Putamen (tissue), 1 donor: ENCODE measurements at places on chromosomes 1 and 21.

- no peak for DNase-seq
These were observed 15.4 kb downstream of the POLR3GL start for GRCh38 chr1:145979746-145980456.

DNA sequence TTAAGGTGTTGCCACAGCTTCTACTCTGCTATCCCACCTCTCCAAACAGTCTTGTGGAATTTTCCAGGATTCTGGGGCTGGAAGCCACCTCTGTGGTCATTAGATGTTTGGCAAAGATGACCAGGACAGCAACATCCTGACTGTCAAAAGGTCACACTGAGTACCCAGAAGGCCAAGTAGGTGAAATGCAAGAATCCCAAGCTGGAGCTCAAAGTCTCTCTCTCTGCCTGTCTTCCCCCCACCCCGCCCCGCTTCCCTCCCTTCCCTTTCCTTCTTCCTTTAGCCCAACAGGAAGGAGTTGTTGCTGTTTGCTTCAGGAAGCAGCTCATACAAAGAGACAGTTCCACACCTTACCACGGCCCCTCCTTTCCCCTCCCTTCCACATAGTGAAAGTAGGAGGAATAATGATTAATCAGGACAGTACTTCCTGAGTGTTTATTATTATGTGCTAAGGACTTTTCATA, 75.6 kb upstream of the SLC2A1 start:
- DNase-seq, result no peak

GRCh38 chr1:231028682-231029081, 11.4 kb downstream of the FAM89A start:
- DNase-seq, result no peak

- DNase-seq, result no peak
These were observed 2.6 kb downstream of the RIMS3 start for GRCh38 chr1:40662864-40663263.

DNA sequence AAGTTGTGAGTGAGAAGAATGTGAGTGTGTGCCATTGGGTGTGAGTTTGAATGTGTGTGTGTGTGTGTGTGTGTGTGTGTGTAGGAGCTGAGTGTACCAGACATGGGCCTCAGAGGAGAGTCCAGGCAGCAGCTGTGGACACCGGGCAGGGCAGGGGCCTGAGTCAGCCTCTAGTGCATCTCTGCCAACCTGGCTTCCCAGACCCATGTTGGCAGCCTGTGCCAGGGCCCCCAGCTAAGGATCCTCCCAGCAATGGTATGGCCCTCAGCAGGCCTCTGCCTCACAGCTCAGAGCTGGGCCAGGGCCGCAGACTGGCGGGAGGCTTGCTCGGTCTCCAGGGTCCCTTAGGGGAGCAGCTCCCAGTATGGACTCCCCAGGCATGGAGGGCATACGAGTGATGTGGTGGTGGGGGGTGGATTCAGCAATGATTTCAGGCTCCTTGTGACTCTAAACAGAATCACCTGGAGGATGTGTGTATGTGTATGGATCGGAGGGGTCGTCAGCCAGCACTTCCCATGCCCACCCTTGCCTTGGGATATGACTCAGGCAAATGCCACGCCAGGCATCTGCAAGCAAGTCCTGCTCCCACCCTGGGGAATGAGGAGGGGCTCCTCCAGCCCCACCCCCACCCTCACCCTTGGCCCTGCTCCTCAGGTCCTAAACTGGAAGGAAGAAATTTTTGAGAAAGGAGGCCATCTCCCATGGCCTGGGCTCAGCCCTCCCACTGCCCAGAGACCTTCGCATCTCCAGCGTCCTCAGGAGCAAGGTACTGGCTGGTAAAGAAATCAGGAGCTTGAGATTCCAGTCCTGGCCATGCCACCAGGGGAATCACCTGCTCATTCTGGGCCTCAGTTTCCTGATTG, 1.8 kb upstream of the FOXO6 start:
- DNase-seq, result no peak

DNA sequence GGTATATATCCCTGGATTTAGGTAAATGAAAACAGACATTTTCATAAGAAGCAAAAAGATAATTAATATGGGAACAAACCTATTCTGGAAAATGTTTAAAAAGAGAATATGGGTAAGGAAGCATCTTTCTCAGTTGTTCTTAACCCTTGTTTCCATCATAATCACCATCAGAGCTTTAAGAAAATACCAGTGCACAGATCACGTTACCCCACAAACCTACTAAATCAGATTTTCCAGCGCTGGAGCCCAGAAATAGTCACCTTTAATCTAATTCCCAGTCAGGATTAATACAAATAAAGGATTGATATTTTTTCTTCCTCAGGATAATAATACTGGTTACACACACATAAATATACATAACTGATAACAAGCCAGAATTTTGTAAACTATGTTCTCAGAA, 44.6 kb downstream of the PTPRC start:
- DNase-seq, result no peak

GRCh38 chr1:55060133-55060999, 21.0 kb downstream of the PCSK9 start:
- no peak for DNase-seq

- no peak for DNase-seq
These were observed 18.5 kb upstream of the GBP3 start for GRCh38 chr1:89041119-89041641.

GRCh38 chr1:6144175-6144574, 35.9 kb downstream of the CHD5 start:
- no peak for DNase-seq

GRCh38 chr1:18955441-18956192, 859 bp downstream of the IFFO2 start:
- DNase-seq, result no peak

DNA sequence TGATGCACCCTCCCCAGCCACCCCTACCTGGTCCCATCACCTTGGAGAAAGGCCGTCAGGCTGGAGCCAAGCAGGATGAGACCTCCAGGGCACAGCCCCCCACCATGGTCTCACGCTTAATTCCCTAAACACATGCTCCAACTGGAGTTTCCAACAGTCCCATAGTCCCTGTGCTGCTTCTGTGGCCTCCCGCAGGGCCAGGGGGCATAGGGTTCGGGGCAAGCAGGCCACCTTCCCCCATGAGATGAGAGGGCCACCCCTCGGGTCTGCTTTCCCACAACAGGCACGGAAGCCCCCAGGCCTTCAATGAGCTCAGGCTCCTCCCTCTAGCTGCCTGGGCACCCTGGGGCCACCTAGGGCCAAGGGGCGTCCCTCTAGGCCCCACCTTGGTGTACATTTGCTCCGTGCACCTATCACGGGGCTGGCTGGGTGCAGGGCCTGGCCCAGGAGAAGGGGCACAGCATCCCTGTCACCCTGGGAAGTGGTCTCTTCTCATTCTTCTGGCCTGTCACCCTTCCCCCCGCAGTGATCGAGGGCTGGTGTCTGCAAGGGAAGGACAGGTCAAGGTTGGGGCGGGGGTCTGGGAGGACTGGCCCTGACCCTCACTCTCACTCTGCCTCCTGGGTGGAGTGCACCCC, 42.4 kb downstream of the TRIM11 start:
- DNase-seq, result no peak

- no peak for DNase-seq
These were observed 139.1 kb upstream of the CHRM3 start for GRCh38 chr1:239247285-239247684.

- DNase-seq, result no peak
These were observed 86.6 kb downstream of the SLC25A24 start for GRCh38 chr1:108113496-108113895.

GRCh38 chr1:116578581-116578980, 7.8 kb upstream of the CD58 start:
- DNase-seq, result no peak

DNA sequence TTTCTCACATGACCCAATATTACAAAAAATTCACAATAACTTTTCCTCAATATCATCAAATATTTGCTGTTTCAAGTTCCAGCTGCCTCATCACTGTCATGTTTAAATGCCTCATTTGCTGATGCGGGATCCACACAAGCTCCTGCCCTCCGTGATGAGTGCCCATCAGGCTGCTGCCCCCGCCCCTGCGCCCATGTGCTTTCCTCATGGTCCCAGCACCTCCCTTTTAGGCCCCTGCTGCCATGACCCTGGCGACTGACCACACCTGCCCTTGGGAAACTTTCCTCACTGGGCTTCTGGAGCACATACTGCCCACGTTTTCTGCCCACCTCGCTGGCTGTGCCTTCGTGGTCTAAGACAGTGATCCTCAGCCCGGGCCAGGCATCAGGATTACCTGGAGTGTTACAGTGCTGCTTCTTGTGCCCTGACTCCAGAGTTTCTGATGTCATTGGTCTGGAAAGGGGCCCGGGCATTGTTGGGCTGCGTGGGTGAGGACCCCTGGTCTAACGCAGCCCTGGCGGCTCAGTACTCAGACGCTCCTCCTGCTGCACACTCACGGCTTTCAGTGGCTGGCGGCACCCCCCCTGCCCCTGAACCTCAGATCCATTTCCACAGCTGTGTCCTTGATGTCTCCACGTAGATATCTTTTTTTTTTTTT, 20.5 kb downstream of the PLEKHM2 start:
- no peak for DNase-seq

- DNase-seq, result no peak
These were observed 9.6 kb upstream of the BGLAP start for GRCh38 chr1:156232201-156232894.

DNA sequence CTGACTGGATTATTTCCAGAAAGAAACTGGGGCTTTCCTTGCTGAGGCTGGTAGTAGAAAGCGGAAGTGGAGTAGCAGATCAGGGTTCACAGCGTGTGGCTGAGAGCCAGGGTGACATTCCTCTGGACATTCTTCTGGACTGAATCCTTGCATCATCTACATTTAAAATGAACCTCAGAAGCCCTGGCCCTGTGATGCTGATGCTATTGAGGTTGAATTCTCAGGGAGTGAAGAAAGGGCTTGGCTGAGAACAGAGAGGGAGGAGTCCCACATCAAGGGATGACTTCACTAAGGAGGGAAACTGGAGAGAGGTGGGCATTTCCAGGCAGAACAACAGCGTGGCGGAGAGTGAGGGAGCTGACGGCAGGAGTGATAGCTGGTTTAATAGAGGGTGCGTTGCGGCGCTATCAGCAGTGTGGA, 102.3 kb upstream of the LMO4 start:
- DNase-seq, result no peak

- DNase-seq, result no peak
These were observed 3.4 kb downstream of the CLCA1 start for GRCh38 chr1:86472152-86472551.

DNA sequence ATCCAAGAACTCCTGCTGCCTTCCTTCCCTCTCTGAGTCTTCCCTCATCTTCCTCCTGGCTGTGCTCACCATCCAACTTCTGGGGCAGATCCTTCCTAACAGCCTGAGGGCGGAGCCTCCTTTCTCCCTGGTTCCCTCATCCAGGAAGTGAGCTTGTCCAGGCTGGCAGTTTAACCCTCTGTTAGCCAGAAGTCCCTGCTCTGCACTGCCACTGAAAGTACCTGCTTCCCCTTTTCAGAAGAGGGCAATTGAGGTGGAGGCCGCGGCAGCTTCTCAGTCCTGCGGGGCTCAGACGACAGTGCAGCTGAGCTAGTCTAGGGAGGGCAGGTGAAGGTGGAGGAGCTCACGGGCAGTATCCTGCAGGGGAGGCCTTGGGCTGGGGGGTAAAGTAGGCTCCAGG, 149.1 kb downstream of the FCRL5 start:
- DNase-seq, result no peak

DNA sequence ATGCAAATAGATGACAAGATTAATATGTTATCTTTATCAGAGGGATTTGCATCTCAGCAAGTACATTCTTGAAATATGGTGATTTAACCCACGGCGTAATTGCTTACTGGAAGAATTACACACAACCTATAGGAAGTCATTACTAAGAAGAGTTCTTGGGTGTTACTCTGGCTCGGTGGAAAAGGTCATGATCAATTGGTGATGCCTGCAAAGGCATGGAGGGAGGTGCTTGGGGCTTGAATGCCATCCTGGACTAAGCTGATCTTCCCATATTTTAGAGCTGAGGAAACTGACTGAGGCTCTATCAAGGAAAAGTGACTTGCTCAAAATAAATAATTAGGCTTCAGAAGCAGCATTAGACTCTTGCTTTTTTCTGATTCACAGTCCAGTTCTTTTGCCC, 137.5 kb upstream of the JUN start:
- DNase-seq, result no peak

DNA sequence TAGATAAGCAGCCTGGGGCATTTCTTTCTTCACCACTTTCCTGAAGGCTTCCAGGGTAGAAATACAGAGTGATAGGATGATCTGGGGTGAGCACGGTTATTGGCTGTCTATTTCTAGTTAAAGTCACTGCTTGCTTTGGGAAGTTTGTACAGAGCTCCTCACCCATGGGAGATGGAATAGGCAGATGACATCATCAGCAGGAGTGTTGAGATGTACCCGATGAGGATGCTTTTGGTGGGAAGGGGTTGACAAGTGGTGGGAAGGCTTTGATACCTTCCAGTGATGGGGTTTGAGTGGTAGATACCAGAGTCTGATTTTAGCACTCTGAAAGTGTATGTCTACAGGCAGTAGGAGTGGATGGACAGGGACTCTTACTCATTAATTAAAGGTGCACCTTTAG, 112.6 kb downstream of the BRINP2 start:
- DNase-seq, result no peak

DNA sequence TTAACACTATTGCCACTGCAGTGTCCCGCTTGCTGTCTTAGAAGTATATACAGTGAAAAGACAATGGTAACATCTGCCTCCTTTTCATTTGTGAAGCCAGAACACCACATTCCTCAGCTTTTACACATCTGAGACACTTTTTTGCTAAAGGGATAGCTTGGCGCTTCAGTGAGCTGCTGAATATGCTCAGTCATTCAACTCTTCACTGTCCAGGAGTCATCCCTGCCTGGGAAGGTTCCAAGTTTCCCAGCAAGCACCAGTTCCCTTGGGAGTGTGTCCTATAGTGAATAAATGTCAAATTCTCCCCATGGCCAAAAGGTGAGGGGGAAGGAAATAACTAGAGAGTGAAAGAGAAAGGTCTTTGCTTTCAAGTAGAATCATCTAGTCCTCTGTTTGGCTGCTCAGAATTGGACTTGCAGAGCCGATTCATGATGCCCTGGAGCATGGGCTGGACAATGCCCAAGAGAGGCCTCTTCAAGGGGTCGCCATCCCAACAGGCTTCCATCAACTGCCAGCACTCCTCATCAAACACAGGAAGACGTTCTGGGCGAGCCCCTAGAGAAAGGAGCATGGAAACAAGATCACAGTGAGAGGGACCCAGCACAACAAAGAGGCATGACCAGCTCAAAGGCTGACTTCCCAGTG, 25.5 kb upstream of the RBBP5 start:
- DNase-seq, result no peak

DNA sequence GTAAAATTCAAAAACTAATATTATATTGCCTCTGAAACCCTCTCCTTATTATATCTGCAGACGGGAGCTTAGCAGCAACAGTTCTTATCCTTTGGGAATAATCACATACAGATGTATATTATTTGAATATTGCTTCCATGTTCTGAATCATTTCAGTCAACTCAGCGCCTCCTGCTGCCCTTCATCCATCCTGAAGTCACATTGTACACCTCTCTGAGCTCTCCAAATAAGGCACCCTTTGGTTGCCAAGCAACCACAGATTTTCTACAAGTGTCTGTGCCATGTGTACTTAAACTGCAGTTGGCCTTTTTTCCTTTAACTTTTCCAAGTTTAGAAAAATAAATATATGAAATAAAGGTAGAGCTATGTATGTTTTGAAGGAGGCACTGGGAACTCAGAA, 384.3 kb downstream of the LRRIQ3 start:
- DNase-seq, result no peak

GRCh38 chr21:42073145-42074099, 2.3 kb downstream of the UMODL1 start:
- no peak for DNase-seq
